Suppressor macrophage treated with lipopolysaccharide for 4 hours (primary cell): ENCODE measurements at places on chromosomes 5 and 9.
A peak's percentile ranks its signal among the peaks of the same experiment; 100 is the strongest.

DNA sequence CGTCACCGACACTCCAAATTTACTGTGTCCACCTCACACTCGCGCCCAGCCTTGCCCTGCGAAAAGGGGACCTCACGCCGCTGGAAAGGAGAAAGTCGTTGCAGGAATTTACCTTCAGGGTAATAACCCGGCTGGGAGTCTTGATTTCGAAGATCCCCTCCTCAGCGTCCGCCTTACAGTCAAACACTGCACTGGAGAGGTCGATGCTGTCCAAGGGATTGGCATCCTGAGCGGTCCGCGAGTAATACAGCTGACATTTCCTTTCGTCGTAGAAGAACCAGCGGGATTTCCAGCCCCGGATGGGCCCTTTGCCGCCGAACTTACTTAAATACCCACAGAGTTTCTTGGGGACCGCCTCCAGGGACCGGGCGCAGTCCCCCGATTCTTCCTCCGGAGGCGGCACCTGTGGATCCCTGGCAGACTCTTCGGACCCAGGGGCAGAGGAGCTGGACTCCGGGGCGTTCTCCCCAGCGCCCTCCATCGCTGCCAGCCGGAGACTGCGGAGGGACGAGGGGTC, 330 bp downstream of the TBC1D2 start:
- no peak for DNase-seq

DNA sequence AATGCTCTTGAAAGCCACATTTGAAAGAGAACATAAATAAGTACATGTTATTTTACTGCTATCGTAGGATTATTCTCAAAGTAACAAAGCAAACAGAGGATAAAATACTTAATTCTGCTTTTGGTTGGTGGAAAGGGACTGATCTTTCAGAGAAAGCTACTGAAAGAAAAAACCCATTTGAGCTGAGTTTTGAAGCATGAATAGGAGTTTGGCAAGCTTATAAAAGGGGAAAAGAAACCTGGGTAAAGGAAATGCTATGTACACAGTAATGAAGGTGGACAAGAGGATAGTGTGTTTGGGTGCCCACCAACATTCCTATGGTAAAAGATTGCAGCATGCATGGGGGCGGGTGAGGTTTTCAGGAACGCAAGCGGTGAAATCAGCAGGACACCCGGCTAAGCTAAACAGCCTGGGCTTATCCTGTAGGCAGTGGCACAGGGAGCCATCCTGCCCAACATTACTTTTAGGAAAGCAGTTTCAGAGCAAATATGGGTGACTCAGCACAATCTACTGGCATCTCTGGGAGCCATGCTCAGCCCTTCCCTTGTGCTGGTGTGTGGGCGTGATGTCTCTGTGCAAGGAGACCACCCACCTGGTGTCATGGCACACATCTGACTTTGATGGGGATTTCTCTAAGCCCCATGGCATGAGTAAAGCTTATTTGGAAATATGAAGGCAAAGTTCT, 673.9 kb upstream of the KLF4 start:
- peak; percentile 57 for DNase-seq

- DNase-seq, result no peak
These were observed 35.8 kb upstream of the MVB12B start for GRCh38 chr9:126290871-126291270.

DNA sequence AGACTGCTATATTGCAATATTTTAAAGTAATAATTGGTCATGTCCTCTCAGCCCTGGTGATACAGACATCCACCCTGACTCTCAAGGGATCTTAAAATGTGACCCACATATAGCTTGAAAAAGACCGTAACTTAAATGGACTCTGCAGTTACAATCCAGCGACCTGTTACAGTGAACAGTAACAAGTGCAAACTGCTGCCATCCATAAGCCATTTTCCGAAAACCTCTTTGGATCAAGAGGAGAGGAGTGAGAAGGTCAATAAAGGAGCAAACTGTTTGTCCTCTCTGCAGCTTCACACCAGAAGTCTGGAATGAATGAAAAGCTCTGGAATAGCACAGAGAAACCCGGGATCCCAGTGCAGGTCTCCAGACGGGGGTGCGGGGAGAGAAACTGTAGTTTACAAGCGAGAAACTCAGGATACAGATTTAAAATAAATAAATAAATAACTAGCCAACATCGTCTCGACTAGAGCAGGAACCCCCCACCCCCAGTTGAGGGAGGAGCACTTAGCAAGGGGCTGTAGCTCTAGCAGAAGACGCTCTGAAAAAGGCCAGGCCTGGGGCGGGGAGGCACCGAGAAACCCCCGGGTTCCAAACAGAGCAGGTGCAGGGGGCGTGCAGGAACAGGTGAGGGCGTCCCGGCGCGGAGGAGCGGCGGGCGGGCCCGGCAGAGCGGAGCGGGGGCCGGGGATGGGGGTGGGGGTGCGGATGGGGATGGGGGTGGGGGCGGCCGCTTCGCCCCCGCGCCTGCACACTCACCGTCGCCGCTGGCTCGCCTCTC, 572 bp downstream of the ZDHHC21 start:
- no peak for DNase-seq

- no peak for DNase-seq
These were observed 59.3 kb upstream of the CACNA1B start for GRCh38 chr9:137818286-137818685.

GRCh38 chr5:83049370-83049885, 27.8 kb downstream of the TMEM167A start:
- DNase-seq, result no peak

DNA sequence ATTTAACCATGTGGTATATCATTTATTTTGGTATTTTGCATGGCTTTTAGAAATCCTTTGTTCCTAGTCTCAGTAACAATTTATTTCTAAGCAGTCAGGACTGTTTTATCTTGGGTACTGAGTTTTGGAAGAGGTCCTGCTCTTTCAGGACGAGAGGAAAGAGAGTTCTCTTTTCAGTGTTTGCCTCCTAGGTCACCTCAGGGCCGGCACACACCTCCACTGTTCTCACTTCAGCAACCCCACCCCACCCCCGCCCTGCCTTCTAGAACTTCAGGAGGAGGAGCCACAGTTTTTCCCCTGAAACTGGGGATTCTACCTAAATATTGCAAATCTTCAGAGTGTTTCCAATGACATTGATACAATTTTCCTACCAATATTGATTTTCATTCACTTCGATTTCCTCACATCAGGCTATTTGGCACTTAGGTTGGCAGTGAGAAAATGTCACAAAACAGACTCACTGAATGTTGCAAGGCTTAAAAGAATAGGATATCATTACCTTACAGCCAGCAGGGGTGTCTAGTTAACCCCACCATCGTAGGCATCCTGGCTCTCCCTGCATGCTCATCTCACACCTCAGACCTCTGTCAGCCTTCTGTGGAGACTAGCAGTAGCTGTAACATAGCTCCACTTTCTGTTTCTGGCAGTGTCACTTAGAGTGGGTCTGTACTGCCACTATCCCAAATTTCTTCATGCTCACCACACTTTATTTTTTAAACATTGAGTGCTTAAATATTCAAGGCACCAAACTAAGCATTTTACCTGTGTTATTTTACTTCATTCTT, 5.4 kb downstream of the IGIP start:
- no peak for DNase-seq

DNA sequence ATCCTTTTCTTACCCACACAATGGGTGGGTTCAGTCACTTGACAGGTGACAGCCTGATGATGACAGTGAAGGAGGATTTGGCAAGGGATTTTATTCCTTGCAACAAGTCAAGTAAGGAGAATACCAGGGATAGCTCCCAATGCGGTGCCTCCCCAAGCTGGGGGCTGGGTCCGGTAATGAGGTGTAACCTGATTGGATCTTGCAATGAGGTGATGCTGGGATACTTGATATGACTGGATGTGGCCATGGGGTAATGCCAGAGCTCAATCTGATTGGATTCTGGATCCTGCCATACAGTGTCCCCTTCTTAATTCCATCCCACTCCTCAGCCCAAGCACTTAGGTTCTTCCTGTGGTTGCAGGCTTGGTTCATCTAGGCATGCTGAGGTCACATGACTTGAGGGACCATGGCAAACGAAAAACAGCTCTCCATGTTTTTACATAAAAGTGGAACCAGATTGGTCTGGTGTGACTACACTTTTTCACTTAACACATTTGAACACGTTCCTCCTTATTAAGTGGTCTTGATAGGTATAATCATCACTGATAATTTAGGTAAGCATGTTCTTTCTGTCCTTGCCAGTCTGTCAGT, 181.1 kb downstream of the PDZD2 start:
- no peak for DNase-seq

- DNase-seq, result no peak
These were observed 124.4 kb downstream of the RFX3 start for GRCh38 chr9:3401221-3401954.

DNA sequence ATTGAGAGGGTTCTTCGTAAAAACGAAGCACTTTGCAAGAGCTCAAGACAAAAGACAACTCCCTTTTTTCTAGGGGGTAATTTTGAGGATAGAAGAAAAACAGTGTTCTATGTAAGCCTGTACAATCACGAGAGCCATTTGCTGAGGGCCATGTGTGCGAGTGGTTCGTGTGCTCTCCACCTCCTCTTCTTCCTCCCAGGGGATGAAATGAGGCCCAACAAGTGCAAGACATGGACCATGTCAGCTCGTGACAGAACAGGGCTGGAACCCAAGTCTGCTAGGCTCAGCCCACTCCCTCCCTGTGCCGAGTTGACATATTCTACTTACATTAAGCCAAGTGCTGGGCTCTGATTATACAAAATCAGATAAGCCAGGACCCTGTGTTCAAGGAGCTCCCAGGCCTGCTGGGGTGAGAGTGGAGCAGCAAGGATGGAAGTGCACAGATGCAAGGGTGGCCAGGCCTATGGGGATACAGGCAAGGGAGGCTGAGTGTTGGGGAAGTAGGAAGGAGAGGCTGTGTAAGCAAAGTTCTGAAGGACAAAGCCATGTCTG, 97.9 kb upstream of the MSX2 start:
- DNase-seq, result no peak

- DNase-seq, result no peak
These were observed 13.6 kb downstream of the TDRD7 start for GRCh38 chr9:97425336-97425972.

DNA sequence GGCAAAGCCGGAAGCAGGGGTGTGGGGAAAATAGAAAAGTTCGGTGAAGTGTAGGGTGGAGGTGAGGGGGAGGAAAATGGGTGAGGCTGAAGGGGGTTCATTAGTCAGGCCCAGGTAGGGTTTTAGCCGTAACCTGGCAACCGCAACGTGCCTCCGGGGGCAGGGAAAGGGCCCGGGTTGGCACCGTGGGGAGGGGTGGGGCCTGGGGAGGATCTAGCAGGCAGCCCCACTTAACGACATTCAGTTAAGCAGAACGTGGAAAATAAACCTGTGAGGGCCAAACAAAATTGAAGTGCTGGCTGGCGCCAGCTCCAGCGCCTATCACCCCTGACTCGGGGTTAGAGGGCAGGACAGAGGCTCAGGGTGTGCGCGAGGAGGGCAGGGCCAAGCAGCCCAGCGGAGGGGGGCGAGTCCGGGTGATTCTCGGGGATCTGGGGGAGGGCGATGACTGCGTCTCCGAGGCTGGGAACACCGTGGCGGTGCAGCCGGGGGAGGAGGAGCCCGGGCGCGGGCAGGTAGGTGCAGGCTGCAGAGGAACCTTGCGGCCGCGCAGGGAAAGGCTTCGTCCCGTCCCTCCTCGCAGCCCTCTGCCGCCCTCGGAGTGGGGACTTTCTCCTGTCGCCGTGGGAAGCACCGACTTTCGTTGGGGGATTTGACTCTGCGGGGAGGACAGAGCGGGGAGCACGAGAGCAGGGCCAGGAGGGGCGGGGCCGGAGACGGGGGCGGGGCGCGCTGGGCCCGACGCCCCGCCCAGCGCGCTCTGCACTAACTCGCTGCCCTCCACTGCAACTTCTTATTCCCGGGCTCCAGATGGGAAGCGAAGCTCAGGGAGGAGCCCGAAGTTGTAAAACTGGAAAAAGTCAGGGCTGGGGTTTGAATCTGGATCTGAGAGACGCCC, 5.1 kb downstream of the RGS14 start:
- DNase-seq, result peak; percentile 67

DNA sequence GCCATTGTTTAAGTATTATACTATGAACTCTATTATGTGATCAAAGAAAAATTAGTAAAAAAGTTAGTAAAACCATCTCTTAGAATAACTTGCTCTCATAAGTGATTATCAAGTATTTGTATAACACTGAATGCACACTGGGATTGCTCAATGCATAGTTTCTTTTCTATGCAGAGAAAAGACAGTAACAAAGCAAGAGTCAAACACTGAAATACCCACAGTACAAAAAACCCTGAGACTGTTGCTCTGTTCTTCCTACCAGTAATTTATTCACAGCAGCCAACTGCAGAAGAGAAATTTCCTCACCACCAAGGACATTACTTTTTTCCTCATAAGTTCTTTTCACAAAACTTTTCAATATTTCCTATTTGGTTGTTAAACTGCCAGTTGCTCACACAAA, 634.4 kb downstream of the DTWD2 start:
- no peak for DNase-seq

DNA sequence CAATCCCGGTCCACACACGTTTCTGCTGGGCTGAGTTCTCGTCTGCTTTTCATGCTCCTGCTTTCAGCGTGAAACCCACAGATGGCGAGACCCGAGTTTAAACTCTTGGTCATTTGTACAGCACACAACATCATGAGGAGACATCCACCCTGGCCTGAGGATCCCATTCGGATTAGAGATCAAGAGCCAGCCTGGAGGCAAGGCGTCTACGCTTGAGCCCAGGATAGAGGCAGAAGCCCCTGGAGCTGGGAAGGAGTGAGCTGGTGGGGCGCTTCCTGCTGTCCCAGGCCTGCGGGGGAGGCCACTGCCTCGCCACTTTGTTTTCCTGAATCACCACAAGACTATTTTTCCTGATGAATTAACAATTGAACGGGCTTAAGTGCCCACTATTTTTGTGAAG, 281.9 kb upstream of the IRX4 start:
- no peak for DNase-seq

GRCh38 chr9:3477236-3477834, 48.5 kb downstream of the RFX3 start:
- peak; percentile 62 for DNase-seq

- DNase-seq, result no peak
These were observed 56.8 kb downstream of the NIPAL4 start for GRCh38 chr5:157516626-157517325.

DNA sequence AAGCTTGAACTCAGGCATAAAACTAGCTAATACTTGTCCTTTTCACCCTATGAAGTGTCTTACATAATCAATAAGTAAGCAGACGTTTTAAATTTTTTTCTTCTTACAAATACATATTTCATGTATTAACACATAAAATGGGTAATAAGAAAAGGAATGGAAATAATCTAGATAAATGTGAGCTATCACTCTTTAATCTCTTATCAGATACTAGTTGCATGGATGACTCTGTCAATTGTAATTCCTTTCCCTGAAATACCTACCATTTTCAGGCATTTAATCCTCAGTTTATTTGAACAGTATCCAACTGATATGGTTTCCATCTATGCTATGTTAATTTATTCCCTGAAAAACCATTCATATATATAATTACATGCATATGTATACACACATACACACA, 166.0 kb upstream of the RGS7BP start:
- DNase-seq, result no peak

- no peak for DNase-seq
These were observed 145.9 kb downstream of the YIPF5 start for GRCh38 chr5:144024545-144024944.

DNA sequence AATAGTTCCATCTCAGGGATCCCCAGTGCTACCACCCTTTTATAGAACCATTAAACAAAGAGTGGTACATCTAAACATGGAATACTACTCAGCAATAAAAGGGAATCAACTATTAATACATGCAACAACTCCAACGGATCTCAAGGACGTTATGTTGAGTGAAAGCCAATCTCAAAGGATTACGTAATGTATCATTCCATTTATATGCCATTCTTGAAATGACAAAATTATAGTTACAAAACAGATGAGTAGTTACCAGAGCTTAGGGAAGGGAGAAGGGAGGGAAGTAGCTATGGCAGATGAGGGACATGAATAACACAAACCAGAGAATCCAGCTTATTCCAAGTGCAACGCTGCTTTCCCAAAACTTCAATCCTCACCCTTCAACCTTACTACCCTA, 69.5 kb downstream of the ACTL7B start:
- peak; percentile 61 for DNase-seq
